ENCODE measurements at places on chromosomes 1 and 21.
A peak's percentile ranks its signal among the peaks of the same experiment; 100 is the strongest.

DNA sequence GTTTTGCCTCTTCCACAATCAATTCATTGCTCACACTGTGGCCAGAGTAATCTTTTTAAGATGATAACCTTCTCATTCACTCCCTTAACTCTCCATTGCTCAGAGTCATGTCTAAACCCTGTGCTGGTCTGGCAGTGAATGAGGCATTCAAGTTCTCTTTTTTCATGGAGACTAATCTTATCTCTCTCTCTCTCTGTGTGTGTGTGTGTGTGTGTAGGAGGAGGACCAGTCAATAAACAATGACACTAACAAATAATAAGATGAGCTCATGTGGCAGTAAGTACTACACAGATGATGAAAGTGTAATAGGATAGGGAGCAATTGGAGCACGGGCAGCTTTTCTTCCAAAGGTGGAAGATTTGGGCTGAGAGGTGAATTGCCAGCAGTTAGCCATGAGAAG lies 122.0 kb upstream of the B3GALT2 start:
- DNase-seq: no peak

GRCh38 chr1:31669433-31669785 lies 24.7 kb upstream of the PEF1 start:
- DNase-seq: no peak

DNA sequence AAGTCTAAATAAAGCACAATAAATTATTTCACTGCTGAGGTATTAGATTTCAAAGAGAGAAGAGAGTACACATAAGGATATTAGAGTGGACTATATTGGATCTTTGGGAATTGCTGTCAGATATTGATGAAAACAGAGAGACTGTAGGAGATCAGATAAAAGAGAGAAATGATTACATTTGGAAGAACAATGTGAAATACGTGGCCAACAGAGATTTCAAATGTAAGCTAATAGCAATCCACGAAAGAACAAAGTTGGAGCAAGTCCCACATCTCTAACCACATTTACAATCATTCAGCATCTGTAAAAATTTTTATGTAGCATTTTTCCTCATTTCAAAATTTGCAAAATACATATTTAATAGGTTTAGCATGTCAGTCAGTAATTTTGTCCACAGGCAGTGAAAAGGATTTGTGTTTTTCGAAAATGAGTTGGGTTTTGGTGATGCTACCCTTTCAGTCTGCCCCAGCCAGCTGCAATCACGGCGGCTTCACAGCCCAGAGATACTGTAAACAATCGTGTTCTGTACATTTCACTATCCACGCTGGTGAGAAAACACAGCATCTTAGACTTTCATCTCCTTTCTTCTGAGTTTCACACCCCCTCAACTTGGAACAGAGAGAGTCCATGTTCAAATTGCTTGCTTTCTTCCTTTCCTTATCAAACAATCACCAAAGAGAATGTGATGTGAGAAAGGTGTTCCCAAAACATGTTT lies 209.1 kb upstream of the LYPLAL1 start:
- no peak for DNase-seq

DNA sequence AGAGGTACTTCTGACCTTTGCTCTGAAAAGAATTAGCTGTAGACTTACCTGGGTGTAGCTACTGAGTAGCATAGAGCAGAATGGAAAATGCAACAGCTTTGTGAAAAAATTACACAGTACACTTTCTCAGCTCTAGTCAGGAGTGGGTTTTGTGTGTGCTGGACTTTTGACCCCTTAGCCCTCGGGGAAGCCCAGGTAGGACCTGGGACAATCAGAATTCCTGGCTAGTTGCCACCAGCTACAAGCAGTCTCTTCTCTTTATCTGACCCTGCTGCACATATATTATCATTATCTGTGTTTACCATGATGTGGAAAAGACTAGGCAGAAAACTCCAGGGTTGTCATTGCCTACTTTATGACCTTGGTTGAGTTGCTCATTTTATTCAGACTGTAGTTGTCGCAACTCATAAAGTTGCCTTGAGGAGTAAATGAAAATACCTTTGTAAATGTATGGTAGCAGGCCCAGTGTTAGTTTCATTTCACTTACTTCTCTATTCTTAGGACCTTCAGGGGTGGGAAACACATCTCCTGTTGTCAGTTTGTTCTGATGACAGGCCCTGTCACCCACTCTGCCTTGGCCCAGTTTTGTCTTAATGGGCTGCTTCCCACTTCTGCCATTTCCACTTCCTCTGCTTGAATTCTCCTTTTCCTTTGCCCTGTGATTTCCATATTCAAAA lies 5.4 kb downstream of the NEK7 start:
- no peak for DNase-seq

- DNase-seq: no peak
Measured at GRCh38 chr1:210723646-210724045, 394.9 kb downstream of the HHAT start.

GRCh38 chr1:245802941-245803665 lies 648.3 kb downstream of the KIF26B start:
- no peak for DNase-seq

DNA sequence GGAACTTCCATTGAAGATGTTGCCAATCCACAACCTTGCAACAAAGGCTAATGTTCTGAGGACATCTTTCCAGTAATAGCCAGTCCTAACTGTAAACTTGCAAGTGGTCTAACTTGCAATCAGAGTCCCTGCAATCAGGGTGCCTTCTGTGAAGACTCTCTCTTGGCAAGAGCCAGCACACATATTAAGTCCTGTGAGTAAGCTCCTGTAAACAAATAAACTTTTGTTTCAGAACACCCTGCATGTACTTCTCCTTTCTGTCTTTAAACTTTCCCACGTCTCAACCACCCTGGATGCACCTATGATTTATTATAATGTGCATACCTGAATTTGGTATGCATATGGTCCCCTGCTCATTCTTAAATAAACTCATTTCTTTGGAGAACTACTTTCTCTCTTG lies 9.1 kb downstream of the GBP7 start:
- no peak for DNase-seq

DNA sequence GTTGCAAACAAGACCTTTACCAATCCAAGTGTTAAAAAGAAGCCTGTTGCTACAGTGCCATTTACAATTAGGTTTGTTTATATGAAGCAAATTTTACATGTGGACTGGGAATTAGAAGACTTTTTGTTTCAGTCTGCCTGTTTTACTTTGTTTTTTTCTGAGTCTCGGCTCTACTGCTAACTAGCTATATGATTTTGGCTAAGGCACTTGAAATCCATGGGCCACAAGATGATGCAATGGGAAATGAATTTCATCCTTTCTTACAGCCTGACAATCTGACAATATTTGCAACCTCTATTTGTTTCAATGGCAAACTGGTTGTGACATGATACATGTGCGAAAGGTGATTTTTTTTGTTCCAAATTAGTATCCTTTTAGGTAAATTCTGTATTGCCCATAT lies 3.7 kb upstream of the PEX11B start:
- no peak for DNase-seq

DNA sequence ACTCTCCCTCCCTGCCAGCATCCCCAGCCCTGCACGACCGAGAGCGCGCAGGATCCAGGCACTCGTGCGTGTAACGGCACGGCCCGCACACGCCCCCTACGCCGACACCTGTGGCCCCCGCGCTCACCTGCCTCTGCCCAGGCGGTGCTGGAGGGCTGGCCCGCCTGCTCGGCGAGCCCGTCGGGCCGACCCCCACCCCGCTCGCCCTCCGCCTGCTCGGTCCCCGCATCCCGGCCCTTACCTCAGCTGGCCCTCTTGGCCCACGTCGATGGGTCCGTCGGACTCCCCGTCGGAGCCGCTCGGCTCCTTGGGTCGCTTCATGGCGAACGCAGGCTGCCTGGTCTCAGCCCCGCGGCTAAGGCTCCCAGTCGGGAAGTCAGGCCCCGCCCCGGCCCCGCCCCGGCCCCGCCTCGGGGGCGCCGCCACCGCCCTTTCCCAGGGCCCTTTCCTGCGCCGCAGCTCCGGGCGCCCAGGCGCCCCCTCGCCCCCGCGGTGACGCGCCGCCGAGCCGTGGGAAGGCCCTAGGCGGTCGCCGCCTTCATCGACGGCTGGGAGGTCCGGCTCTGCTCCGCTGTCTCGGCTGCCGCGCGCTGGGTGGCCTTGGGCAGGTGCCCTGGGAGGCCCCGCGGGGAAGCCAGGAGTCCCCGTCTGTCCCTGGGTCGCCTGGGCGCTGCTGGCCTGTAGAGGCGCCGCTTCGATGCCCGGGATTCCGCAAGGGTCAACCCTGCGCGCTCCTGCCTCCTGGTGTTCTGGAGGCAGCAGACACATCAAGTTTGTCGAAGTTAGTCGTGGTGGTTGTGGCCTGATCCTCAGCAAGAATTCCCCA lies at the start of gene HEYL:
Gene HEYL, minus strand, starts transcription at position 339 of the 826 bp plus-strand sequence. Its CDS starts 18 bp downstream, at position 321.
- DNase-seq: peak; percentile 81

DNA sequence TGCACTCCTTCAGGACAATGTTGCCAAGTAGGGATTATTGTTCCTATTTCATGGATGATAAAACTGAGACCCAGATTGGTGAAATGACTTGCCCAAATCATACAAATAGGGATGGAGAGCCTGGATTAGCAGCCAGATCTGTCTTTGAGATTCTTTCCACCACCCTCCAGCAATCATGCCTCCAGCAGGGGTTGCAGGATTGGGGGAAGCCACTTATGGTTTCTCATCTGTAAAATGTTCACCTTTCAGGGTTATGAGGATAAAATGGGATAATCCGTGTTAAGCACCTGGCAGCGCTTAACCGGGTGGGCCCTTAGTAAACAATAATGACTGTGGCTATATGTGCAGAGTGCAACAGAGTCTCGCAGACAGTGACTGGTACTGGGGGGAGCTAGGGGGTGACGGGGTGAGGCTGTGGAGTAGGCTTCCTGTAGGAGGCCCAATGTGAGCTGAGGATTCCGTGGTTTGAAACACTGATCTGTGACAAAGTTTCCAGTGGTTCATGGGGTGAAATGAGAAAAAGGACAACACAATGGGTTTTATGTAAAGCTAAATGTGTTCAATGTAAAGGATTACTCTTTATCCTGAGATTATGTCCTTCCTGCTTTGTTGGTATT lies 33.7 kb upstream of the FOXO6 start:
- DNase-seq: no peak

DNA sequence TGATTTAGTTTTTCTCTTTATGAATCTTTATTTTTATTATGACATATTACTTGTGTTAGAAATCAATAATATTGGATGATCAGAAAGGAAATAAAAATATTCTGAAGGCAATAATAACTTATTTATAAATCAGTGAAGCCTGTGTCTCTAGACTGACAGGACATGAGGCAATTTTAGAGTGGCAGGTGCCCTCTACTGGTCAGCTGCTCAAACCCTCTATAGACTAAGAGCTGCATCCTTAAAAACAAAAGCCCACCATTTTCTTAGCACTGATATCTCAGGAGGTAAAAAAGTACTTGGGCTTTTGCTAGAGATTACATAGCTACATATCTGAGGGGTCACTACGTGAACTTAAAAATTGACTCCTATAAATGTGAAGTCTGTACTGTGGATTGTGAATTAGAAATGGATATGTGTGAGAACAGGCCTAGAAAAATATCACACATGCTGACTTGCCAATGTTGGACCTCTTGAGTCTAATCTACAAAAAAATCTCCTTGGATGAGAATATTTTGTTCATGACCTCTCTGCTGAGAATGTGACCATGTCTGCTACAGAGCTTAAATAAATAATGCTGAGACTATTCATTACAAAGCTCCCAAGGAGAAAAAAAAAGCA lies 597.9 kb upstream of the ADAMTS5 start:
- DNase-seq: no peak

GRCh38 chr1:186658999-186659398 lies 21.2 kb downstream of the PTGS2 start:
- no peak for DNase-seq

- DNase-seq: no peak
Measured at GRCh38 chr1:153869486-153869885, 53.3 kb downstream of the GATAD2B start.

DNA sequence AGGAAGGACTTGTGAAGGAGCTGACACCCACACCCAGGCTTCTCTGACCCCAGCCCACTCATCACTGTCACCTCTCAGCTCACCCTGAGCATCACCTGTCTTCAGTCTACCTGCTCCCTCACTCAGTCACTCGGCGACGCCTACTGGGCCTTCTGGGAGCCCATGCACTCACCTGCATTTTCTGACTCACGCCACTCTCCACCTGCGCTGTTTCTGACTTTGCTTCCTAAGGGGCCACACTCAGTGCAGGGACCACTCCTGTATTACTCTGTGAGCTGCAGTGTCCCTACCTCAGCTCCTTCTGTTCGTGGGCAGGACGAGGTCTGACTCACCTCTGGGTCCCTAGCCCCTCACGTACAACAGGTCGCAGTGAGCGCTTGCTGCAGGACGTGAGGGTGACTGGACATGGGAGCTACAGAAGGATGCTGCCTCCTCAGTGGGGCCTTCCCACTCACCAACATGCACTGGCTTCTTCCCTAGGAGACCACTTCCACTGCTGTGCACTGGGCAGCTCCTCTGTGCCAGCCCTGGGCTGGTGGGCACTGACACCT lies 102.3 kb downstream of the GLIS1 start:
- no peak for DNase-seq

GRCh38 chr1:116881879-116882520 lies 27.7 kb upstream of the PTGFRN start:
- peak; percentile 63 for DNase-seq

- no peak for DNase-seq
Measured at GRCh38 chr1:38746941-38747600, 112.5 kb downstream of the RRAGC start.

- no peak for DNase-seq
Measured at GRCh38 chr1:20578062-20578461, 10.8 kb upstream of the CDA start.

DNA sequence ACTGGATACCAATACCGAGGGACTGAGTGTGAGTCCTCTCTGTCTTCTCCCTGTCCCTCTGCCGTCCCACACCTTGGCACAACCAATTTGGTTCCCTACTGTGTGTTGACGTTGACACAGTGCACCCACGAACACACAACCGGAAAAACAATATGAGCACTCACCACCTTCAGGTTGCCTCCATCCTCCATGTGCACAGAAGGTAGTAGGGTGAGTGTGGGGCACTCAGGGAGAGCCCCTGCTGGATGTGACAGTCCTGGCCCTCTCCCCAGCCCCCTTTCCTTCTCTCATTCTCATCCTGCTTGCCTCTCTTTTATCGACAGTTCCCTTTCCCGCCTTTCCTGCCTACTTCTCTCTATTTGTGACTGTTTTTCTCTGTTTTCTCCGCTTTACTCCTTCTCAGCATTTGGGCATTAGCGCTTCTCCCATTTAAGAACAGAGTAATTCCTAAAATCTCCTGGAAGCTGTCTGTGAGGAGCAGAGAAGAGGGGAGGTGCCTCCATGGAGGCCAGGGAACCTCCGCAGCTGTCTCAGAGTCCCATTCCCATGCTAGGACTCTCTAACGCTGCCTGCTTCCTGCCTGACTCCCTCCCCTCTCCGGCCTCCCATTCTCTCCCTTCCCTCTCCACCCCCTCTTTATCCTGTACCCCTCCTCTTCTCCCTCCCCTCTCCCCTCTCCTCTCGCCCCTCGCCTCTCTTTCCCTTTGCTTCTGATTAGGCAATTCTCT lies 16.4 kb downstream of the CADM3 start:
- no peak for DNase-seq

DNA sequence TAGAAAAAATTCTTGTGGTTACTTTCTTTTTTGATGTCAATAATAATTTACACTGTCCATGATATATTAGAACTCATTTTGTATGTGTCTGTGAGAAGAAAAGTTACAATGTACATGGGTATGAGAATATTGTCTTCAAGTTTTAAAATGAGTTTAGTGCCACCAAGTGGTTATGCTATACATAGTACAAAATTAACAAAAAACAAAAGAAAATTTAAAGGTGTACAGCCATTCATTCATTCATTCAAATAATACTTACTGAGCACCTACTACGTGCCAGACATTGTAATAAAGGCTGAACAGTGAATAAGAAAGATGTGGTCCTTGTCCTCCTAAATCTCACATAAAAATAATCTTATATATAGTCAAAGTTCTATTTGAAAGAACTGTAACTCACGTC lies 27.7 kb downstream of the UCHL5 start:
- DNase-seq: no peak

All from activated T-cell treated with anti-CD3 and anti-CD28 coated beads, Interleukin-2, amount 50 U/mL, for 48 hours (primary cell).